ENCODE measurements at places on chromosomes 6 and 20. TPM values are rescaled to one million over a fixed set of nuclear protein-coding genes. Genes with fewer than 3 reads are reported as not detected.

The EBF4 gene
- total RNA-seq, result 2.5 TPM

The APCDD1L gene
- total RNA-seq, result 1.7 TPM

- no peak for DNase-seq
Measured at GRCh38 chr6:11278207-11278559, 45.7 kb upstream of the NEDD9 start.

The CST7 gene
- not detected for total RNA-seq

- DNase-seq, result no peak
Measured at GRCh38 chr6:139510040-139510790, 135.8 kb upstream of the CITED2 start.

The GPR63 gene
- total RNA-seq, result 0.98 TPM

The ARID1B gene
- 18.5 TPM for total RNA-seq

GRCh38 chr6:65938000-65938399 is 231.0 kb upstream of the EYS start:
- DNase-seq, result no peak

- DNase-seq, result no peak
Measured at GRCh38 chr6:118124851-118125250, 217.8 kb downstream of the SLC35F1 start.

- DNase-seq, result no peak
Measured at GRCh38 chr6:157304899-157305663, 18.2 kb downstream of the TMEM242 start.

The ACOT13 gene
- total RNA-seq, result 5.2 TPM
